ENCODE measurements at places on chromosomes 3 and 15.

- DNase-seq: no peak
Observed at GRCh38 chr15:51450001-51450400, 108.5 kb downstream of the GLDN start.

GRCh38 chr3:52280050-52280461 is 1.6 kb upstream of the WDR82 start:
- no peak for DNase-seq

DNA sequence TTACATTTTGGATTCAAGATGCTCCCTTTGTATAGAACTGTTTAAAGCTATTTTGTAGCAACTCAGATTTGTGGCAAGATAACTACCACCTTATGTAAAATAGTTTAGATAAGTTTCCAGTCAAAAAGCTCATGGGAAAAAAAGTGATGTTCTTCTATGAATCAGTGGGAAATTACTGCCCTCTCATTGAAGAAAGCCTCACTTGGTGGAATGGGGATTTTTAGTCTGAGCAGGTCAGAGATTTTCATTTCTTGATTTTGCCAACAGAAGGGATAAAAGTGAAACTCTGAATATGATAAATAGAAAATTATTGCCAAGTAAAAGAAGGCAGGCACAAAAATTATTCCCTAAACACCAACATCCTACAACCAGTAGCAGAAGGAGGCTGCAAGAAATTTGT is 25.8 kb upstream of the CSTA start:
- no peak for DNase-seq

DNA sequence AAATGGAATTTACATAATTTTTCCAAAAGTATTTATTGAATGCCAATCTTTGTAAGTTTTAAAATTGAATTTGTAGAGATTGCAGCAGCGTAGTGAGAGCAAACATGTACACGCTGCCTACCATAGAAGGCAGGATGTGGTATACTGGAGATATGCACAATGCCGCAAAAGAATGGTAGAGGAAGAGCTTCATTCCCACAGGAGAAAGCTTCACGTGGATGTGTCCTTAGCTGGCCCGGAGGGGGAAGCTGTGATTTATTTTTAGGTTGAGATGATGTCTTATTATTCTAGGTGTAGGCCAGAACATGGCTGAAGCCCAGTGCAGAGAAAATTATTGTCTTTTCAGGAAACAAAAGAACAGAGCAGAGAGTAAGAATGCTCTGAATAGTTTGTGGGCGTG is 743.3 kb upstream of the BCHE start:
- DNase-seq: no peak

DNA sequence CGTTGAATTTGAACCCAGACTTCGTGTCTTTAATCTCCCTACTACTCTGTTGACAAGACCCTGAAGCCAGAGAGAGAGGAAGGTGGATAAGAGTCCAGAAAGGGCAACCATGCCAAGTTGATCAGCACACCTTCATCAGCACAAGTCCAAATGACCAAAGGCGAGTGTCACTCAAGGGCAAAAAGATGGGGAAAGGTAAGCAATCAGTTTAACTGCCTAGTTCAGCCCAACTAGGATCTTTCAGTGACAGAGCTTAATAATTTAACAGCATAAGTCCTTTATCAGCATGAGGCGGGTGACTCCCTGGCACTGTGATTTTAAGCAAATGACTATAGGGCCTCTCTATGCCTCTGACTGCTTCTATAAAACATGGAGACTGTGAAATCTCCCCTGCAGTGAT is 6.2 kb downstream of the SUCLG2 start:
- DNase-seq: no peak

DNA sequence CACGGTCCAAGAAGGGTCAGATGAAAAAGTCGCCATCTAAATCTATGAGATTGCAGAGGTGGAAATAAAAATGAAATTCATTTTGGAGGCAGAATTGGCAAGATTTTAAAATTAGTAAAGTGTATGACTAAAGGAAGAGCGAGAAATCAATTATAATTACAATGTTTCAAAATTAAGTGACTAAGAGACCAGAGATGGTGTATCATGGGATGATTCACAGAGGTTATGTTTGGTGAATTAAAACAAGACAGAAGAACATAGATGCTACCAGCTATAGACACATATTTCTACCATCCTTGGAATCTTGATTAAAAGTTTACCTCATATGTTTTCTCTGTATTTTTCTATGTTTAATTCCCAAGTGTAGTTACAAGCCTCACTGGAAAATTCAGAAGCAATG is 308.9 kb upstream of the DNAJC19 start:
- DNase-seq: no peak

GRCh38 chr3:17013050-17013449 is 128.3 kb downstream of the PLCL2 start:
- no peak for DNase-seq

DNA sequence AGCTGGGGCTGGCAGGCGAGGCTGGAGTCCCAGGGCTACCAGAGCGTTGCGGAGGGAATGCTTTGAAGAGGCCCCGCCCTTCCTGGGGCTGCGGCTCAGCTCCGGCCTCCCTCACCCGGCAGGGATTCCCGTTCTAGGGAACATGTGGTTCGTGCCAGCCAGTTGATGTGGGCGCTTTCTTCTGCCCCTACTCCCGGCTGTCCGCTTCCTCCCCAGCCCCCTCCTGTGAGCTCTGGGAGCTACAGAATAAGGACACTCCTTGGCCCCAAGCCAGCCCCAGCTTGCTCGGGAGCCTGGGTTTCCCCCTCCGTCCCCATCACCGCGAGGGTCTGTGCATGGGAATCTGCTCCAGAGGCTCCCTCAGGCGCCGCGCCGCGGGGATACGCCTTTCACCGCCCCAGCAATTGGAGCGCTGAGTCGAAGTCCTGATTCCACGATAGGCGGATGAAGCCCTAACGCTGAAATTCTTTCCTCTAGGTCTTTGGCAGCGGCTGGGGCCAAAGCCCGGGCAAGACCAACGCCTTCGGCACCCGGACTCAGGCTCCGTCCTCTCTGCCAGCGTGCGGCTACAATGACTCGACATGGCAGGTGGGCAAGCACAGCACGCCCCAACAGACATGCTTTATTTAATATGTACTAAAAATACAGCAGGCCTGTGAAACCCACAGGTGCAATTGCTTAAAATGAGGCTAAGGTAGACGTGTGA is 69.5 kb downstream of the KLF15 start:
- DNase-seq: no peak

DNA sequence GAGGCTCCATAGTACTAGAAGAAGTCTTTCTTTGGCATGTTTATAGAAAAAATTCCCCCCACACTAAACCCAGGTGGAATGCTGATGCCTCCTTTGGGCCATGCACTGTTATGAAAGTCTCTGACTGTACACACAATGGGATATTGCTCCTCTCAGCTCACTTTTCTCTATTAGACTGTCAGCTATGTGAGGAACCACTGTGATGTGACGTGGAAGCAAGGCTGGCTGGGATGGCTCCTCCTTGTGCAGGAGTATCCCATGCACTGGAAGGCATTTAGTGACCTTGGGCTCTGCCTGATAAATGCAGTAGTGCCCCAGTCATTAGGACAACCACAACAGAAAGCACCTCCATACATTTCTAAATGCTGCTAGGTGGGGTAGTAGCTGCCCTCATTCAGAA is 5.7 kb upstream of the FRMD4B start:
- DNase-seq: no peak

DNA sequence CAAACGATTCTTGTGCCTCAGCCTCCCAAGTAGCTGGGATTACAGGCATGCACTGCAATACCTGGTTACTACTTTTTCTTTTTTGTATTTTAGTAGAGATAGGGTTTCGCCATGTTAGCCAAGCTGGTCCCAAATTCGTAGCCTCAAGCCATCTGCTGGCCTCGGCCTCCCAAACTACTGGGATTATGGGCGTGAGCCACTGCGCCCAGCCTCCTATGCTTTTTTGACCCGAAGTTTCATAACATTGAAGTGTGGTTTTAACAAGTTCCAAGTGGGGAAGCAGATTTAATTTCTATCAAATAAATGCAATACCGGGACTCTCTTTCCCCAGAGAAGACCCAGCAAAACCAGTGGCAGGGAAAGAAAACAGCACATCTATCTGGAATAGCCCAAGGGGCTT is 13.7 kb downstream of the SH3BP5 start:
- DNase-seq: no peak

DNA sequence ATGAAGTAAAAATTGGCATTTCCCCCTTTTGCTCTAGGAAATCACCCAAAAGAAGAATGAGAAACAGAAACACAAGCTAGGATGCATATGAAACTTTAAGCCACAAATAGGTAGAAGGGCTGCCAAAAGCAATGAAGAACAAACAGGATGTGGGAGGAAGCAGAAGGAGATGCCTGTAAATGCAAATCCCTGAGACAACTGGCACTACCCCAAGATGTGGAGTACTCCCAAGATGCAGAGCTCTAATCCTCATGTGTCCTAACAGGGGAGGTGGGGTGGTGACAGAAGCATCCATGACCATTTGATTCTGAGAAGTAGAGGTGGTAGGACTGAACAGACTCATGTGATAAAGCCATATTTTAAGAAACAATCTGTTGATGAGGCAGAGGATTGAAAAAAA is 31.9 kb upstream of the ZNF280D start:
- DNase-seq: no peak

DNA sequence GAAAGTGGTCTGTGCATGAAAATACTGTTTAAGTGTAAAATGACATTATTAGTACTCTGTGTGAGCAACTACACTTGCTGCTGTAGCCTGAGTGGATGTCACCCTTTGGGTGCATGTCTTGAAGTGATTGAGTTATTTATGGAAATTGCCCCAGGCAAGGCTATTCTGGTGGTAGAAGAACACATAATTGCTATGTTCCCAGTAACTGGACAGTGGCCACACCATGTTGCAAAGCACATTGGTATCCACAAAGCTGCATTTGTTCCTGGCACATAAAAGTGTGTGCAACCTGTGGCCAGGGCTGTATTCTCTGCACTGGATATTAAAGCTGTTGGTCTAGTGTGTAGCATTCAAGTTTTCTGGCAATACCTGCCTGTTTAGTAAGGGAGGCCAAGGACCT is 23.8 kb downstream of the MTMR14 start:
- no peak for DNase-seq

- DNase-seq: no peak
Observed at GRCh38 chr15:91468871-91469580, 369.0 kb downstream of the SV2B start.

- no peak for DNase-seq
Observed at GRCh38 chr3:178802993-178803693, 266.9 kb downstream of the KCNMB2 start.

DNA sequence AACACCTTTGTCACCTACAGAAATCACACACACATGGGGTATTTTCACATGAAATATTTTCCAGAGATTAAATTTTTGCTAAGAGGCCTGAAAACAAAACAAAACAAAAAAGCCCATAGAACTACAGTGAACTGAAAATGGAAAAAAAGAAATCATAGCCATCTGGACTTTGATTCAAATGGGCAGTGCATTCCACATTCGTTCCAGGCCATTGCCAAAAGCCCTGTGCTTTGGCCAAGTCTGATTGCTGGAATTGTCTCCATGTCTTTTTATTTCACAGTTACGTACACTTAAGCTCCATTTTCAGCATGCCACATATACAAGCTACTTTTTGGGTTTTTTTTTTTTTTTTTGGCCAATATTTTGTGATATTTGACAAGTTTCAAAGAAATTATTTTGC is 47.1 kb downstream of the TFG start:
- DNase-seq: no peak

GRCh38 chr3:48614044-48614443 is 4.6 kb upstream of the UQCRC1 start:
- no peak for DNase-seq

DNA sequence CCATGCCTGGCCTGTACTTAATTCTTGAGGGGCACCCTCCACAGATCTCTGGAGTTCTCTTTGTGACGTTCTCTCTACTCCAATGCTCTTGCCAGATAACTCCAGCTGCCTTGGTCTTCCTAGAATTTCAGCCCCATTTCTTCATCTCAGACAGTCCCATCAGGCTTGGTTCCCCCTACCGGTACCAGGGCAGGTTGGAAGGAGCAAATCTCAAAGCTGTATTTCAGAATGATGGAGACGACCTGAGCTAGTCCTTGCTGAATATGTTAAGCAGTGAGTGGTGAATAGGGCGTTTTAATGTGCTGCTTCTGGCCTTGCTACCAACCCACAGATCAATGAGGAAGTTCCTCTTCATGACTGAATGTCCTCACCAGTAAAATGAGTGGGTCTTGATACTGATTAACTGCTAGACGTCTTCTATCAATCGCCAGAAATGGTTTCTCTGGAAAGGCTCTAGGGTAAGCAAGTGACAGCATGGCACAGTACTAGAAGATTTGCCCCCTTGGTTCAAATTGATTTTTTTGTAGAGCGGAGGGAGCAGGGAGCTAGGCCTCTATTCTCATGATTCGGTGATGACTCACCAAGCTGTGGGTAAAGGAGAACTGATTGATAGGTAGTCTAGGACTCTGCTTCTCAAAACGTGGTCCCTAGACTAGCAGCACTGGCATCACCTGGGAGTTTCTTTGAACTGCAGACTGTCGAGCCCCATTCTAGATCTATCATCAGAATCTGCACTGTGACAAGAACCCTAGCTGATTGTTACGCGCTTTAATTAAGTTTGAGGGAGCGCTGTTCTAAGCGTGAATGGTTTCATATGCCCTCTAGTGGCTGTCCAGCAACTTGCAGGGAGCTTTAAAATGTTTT is 67.8 kb downstream of the UBP1 start:
- no peak for DNase-seq

GRCh38 chr3:123031051-123031450 is 3.5 kb upstream of the SEMA5B start:
- no peak for DNase-seq

DNA sequence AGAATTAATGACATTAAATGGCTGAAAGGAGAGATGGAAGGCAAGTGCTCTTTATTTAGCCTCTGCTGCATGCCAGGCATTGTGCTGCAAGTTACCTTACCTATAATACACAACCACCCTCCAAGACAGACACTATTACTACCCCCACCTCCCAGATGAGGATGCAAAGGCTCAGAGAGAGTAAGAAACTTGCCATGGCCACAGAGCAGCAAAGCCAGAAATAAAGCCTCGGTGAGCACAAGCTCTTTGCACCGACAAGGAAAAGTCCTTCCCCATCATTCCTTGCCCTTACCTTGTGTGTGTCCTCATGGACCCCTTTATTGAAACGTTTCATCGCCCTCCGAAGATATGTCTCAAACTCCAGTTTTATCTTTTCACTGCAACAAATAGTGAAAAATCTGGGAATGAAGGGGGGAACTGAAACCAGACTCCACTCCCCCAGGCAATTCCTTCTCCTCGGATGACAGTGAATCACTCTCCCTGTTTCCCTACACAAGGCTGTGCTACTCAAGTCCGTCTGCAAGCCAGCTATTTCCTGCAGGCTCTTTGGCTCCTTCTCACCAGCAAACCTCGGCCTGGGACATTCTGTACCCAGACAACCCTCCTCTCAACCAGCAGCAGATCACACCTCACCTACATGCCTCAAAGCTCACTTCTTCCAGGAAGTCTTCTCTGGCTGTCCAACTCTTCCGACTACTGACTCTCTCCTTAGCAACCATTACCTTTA is 11.4 kb downstream of the XPC start:
- DNase-seq: no peak

DNA sequence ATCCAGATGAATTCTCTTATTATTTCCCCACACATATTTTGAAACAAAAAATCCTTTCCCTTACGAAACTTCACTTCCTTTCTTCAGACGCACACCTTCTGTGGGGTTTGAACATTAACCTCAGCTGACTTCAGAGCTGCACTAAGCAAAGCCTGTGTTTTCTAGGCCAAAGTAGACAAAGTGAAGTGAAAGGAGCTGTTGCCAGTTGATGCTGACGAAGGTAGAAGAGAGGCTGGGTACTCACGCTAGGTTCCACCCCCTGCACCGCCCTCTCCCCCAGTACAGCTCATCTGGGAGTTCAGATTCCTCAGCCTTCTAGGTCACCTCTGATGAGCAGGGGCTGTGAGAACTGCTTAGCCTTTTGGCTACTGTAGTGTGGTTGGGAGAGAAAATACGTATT is 24.1 kb downstream of the DUT start:
- no peak for DNase-seq

GRCh38 chr15:100426937-100427336 is 85.2 kb upstream of the ADAMTS17 start:
- DNase-seq: no peak

Measured in activated T-helper 1 cell treated with anti-CD3 and anti-CD28 coated beads, Interleukin-2, amount 50 U/mL, for 16 hours (primary cell).